Central memory CD8-positive, alpha-beta T cell (primary cell): ENCODE measurements at places on chromosomes 2 and 18.

DNA sequence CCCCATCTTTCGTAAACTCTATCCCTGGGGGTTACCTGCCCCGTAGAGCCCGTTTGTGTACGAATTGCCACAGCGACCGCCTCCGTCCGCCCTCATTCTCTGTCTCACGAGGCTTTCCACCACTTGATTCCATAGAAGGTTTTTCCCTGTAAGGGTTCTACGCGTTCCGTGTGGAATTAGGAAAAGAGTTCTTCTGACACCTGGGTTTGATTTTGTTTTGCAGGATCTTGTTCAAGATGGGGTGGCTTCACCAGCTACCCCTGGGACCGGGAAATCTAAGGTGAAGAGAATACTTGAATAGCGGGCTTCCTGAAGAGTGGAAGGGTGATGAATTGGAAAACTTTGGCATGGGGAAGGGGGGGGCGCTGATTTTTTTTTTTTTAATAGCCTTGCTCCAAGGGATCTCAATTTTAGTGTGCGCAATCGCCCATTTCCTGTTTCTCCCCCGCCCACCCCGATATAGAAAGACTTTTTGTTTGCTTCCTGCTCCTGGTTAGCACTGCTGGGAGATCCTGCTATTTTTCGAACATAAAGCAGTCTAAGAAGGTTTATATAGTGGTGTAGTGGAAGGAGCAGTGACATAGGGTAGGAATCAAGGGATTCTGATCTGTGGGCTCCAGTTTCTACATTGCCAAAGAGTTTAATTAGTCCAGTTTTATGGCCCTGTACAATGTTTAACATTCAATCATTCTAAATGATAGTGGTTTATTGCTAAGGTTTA, 564 bp downstream of the GCC2 start:
- no peak for DNase-seq

GRCh38 chr2:210611466-210611865, 55.1 kb downstream of the CPS1 start:
- no peak for DNase-seq

DNA sequence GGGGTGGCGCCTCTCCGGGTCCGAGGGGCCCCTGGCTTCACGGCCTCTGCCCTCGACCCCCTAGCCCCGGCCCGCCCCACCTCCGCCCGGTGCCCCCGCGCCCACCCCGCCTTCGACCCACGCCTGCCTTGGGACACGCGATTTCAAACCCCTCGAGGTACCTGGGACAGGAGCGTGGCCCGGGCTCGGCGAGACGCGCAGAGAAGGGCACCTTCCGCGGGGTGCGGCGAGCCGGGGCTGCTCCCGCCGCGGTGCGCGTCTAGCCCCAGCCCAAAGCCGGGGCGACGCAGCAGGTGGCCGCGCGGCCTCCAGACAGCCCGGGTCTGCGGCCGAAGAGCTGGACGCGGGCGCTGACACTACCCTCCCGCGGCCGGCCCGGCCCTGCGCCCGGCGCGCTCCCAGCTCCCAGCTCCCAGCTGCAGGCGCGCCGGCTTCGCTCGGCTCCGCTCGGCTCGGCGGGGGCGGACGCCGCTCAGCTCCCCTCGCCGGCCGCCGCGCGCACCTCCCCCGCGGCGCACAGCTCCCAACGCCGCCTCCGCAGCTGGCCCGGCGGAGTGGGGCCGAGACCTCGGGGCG, at the start of gene CRACDL:
Gene CRACDL (minus strand): TSS at position 449 of the 576 bp plus-strand sequence. CDS start 89,425 bp downstream, outside the sequence.
- no peak for DNase-seq

GRCh38 chr2:1736045-1736444, 8.3 kb downstream of the PXDN start:
- no peak for DNase-seq

DNA sequence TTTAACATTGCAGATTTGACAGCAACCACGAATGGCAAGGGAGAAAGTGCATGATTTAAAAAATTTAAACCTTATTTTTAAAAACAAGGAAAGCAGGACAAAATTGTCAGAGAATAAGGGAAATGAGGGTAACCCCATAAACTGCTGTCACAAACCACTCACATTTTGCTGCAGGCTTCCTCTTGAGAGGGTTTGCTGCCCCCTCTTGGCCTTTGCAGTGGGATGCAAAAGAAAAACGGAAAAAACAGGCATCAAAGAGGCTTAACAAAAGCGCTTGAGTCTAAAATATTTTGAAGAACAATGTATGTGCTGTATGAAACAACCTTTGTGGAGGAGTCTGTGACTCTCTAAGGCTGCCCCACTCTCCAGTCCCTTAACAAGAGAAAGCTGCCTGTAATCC, 91.6 kb downstream of the TMX3 start:
- no peak for DNase-seq

DNA sequence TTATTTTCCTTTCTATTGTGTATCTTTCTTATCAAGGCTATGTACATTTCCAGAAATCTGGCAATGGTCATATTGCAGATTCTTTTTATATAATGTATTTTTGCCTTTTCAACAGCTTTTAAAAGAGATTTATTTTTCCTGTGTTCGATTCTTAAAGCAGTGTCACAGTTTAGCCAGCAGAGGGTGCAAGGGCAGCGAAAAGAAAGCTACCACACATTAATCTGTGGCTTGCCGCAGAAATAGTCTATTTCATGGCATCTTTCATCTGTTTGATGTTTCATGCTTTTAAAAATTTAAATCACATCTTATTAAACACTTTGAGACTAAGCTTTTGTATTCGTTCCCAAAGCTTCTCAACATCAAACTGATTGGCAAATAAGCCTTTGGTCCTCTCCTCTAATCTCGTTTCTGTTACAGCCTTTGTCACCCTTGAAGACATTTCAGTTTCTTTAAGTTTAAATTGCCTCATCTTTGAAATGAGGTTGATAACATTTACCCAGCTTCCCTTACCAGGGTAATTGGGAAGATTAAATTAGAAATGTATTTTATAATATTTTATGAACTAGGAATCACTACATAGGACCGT, 73.3 kb downstream of the PIK3C3 start:
- no peak for DNase-seq

GRCh38 chr2:176114120-176114929, 2.3 kb upstream of the HOXD10 start:
- DNase-seq: no peak

DNA sequence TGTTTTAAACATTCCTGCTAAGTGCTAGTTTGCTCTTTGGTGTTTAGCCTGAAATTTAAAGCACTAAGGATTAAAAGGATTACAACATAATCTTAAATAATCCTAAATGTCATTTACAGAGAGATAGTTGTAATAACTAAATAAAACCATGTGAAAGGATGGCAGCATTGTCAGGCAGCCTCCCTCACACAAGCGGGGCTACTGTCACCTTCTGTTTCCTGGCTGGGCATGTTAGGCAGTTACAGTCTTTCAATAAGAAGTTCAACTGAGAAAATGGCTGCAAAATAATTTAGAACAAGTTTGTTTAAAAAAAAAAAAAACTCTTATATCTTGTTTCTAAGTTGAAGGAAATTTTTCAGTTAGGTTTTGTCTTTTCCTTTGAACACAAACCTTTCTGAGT, 124.9 kb downstream of the ARHGAP15 start:
- DNase-seq: no peak

GRCh38 chr2:217650716-217651360, 352.0 kb downstream of the TNS1 start:
- no peak for DNase-seq

DNA sequence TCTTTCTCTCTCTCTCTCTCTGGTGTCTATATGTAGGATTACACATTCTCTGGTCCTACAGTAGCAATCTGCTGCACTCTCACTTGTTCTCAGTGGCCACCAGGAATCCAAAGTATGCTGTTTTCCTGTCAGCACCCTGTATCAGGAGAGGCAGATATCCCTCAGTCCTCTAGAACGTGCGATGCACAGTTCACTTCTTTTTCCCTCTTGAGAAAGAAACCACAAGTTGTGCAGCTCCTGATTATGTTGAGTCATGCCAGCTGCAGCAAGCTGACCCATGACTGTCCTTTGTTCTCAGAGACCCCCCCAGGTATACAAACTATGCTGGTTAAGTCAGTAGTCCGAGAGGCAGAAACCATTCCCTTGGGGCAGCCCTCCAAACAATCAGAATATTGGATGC, 54.6 kb downstream of the LANCL1 start:
- no peak for DNase-seq

GRCh38 chr2:88626171-88627054, 851 bp downstream of the EIF2AK3 start:
- DNase-seq: peak; percentile 38

GRCh38 chr2:38462121-38462661, 85.1 kb upstream of the ATL2 start:
- DNase-seq: no peak

- DNase-seq: no peak
Observed at GRCh38 chr2:177520324-177520723, 127.8 kb downstream of the AGPS start.

- no peak for DNase-seq
Observed at GRCh38 chr2:48984922-48985321, 169.4 kb downstream of the FSHR start.

DNA sequence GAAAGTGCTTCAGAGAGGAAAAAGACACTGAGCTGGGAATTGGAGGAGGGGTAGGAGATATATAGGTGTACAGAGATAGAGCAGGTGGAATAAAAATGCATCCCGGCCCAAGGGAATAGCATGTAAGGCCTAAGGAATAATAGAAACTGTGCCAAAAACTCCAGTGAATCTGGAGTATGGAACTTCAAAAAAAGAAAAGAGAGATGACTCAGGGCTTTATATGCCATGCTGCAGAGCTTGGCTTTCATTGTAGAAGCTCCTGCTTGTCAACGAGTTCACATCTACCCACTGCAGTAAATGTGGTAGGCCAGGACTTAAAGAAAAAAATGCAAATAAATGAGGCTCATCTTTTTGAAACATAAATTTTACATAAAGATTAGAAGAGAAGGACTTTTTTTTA, 131.8 kb downstream of the MREG start:
- DNase-seq: no peak

DNA sequence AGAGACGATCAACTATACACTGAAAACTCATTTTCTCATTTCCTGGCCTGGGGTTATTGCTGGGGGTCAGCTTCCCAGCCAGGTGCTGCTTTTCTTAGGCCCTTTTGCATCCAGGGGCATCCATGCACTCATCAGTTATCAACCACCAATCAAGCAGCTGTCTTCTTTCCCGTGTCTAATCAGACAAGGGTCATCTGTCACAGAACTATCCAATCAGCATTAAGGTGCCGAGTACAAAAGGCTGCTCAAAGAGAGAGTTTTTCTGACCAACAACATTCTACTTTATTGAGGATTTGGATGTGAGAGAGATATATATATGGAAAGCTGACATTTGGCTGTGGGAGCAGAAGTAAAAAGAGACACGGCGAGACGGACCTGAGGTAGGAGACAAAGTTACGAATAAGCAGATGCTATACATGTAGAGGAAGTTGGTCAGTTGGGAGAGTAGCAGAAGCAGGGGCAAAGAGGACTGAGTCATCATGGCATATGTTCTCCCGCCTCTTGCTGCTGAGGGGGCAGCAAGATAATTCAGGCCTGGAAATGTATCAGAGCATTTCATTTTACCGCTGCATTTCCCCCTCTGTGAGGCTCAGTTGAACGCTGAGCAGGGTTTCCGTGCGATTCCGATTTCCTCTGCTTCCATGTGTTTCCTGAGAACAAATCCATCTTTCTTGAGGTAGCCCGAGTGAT, 129.3 kb downstream of the NUP35 start:
- DNase-seq: no peak

GRCh38 chr2:169860149-169860548, 32.9 kb downstream of the UBR3 start:
- no peak for DNase-seq

- no peak for DNase-seq
Observed at GRCh38 chr2:64317707-64318475, 136.1 kb upstream of the LGALSL start.
